GM19239 (cell line): ENCODE measurements at places on chromosomes 3 and 15.

DNA sequence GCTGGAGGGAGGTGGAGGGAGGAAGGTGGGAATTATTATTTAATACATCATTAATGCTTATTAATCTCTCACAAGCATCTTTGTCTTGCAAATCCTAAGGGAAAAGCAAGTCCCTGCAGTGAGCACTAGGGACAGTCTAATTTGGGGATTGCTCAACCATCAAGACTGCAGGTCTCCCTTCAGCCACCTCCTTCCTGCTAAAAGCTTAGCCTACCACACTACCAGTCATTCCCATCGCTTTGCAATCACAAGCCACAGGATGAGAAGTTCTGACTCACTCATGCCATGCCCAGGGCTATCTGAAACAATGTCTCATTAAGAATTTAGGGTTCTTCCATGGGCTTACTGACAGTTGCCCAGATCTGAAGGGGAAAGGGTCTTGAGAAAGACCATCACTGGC, 51.0 kb upstream of the EIF1B start:
- no peak for DNase-seq

DNA sequence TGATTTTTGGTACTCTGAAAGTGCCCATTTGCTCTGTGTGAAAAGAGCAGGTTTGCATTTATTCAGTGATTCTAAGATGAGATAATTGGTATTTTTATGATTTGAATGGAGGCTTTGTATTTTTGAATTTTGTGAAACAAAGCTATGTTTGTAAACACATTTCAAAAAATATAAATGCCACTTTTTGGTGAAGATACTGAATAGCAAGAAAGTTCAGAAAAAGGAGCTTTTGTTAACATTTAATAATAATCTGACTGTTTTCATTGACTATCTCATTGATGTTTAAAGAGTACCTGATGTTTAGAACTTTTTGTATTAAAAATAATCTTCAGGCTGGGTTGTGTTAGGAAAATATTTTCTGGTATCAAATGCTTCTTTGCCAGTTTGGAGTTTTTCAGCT, 23.7 kb downstream of the TCF12 start:
- DNase-seq, result no peak

GRCh38 chr3:141384157-141384556, 15.9 kb downstream of the ZBTB38 start:
- no peak for DNase-seq

GRCh38 chr15:62706317-62706716, 336.2 kb upstream of the TPM1 start:
- no peak for DNase-seq

- DNase-seq, result no peak
Observed at GRCh38 chr15:52193791-52194190, 2.6 kb upstream of the GNB5 start.

DNA sequence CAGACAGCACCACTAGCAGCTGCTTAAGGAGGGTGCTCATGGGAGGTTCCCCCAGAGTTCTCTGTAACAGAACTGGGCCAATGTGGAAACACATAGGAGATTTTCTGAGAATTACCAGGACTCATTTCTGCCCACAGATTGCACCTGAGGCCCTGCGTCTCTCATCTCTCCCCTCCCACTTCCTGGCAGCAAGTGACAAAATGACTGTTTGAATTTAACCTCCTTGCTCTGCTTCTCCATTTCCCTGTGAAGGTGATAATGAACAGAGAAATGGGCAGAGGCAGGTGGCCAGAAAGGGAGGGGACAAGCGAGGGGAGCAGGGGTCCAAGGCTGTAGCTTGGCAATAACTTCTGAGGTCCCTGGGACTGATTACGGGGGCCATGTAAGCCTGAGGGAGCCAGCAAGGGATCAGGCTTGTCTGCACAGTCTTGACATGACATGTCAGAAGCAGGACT, 8.0 kb downstream of the EPHB1 start:
- DNase-seq, result peak; percentile 21

- DNase-seq, result peak; percentile 75
Observed at GRCh38 chr3:130746246-130747039, at the start of gene PIK3R4. PIK3R4 (minus strand) TSS chr3:130746829; CDS start chr3:130745218, 1,611 bp downstream.

DNA sequence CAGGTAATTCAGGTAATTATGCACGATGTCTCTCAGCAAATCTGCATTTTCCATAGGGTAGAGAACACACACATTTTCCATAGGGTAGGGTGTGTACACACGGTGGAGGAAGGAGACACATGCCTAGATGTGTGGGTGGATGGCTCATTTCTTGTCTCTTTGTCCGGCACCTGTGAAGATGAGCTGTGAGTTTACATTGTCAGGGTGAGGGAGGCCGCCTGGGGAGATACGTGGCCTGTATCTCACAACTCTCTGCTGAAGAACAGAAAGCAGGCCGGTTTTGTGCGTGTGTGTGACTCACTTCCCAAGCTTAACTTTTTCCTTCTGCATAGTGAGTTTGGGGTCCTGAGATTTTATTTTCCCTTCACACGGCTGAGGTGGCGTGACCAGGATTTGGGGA, 60.3 kb downstream of the SLC6A6 start:
- no peak for DNase-seq

GRCh38 chr15:85171736-85172135, 190.1 kb downstream of the PDE8A start:
- DNase-seq, result no peak

DNA sequence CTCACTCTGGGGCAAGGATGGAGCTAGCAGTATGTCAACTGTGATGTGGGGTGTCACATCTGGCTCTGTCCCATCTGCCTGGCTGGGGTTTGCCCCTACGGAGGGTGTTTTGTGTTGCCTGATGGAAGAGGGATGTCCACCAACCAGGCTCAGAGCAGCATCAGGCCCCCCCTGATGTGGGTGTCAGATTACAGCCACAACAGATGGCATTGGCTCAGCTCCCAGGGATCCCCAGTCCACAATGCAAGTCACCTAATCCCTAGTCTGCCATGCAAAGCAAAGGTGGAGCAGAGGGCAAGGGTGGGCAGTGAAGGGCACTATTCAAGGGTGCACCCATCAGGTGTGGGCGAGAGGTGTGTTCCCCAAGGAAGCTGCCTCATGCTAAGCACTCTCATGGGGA, 48.9 kb upstream of the AMOTL2 start:
- no peak for DNase-seq

GRCh38 chr3:126908752-126909275, 74.1 kb upstream of the PLXNA1 start:
- peak; percentile 23 for DNase-seq

DNA sequence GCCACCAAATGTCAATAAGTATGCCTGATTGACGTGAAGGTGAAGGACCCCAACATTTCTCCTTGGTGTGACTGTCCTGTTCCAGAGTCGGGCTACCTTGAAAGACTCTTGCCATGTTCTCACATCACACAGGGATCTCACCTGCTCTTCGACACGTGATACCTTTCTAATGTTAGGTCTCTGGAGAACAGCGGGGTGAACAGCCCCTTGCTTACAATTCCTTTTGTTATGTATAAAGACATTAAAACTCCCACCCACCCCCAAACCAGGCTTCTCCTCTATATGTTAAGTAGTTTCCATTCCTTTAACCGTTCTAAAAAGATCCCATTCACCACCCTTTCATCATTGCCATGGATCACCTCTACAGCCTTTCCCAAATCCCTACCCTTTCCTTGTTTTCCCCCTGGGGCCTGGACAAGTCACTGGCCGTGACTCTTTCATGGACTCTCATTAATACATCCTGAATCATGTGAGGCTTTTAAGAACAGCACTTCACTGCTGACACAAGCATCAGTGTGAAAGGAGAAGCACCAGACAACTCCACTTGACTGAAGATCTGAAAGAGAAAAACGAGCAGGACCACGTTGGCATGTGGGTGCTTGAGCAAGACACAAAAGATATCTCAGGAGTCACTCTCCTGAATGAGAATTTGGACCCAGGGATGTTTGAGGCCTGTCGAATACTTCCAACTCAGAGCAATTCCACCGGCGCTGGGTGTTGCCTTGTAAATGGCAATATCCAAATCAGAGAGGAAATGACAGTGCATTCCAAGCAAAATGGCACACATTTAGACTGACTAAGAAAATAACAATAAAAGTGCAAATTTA, 115.0 kb downstream of the FOXP1 start:
- no peak for DNase-seq

DNA sequence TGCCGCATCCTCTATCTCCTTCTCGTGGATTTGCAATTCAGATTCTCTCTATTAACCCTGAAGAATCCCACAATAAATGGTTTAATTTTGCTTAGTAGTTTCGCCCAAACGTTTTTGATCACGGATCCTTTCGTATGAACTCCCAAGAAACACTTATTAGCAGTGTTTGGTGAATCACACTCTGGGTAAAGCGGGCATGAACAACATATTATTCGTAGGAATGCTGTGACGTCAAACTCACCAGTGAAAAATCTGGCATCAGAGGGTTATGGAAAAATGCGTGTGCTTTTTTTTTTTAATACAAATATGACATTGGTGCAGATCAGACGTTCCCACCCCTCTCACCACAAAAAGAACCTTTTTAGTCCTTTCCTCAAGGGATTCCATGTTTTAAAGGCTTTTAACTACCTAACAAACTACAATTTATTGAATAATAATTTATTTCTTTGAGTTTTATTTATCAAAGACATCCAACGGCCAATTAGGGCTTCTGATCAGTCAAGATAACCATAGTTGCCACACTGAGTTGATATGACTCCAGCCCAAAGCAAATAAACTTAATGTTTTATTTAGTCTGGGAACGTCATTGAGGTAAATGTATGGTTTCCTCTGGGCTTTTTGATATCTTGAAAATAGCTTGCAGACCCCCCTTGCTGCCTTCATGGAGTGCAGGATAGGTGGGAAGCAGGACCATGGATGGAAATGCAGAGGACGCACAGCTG, 45.5 kb upstream of the CGNL1 start:
- DNase-seq, result no peak

DNA sequence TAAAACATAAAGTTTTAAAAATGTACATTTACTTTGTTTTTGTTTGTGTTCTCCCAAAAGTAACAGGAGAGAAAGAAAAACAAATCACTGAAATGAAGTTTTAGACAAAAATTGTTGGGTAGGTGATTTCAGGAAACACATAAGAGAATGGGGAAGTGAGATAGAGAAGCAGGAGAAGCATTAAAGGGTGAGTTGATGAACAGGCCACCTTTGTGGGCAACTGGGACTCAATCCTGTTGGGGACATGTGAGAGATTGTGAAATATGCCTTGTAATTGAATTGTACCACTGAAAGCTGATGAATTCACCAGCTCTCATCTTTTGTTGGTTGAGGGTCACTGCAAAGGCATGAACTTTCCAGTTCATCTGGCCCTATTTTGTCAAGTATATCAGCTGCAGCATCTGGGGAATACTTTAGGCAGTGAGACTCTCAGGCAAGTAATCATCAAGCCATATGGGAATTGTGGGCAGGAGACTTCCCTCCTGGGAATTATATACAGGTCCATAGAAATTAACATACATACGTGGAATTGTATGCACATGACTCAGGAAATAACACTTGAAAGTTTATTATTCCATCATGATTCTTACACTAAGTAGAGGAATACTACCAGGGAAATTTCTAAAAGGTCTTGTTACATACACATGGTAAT, 181.0 kb downstream of the ZBBX start:
- DNase-seq, result no peak

DNA sequence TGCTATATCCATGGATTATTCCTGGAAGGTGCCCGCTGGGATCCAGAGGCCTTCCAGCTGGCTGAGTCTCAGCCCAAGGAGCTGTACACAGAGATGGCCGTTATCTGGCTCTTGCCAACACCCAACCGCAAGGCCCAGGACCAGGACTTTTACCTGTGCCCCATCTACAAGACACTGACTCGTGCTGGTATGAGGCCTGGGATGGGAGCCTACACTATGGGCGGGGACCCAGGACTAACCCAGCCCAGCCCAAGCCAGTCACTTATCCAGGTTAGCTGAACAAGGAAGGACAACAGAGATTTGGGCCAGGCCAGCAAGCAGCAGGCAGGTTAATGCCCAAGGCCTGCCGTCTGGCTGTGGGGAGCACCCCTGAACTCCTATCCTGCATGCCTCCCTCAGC, 45.3 kb downstream of the SEMA3G start:
- no peak for DNase-seq

DNA sequence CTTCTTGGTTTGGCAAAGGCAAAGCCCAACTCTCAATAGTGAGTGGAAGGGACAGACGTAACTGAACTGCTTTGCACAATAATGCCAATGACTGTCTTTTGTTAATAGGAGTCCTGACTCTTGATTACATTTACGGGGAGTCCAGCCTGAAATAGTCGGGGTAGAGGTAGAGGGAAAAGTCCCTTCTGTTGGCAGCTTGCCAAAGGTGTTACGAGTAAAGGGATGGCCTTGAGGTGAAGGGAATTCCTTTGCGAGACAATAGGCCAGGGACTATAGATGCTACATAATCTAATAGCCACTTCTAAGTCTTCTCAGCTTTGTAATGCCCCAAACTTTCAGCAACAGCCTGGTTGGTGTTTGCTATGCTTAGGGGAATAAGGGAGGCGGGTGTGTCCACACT, 2.2 kb upstream of the SENP2 start:
- no peak for DNase-seq

- peak; percentile 15 for DNase-seq
Observed at GRCh38 chr3:170907637-170908234, 701 bp downstream of the EIF5A2 start.

GRCh38 chr3:113844622-113845222, 6.1 kb downstream of the GRAMD1C start:
- DNase-seq, result no peak

DNA sequence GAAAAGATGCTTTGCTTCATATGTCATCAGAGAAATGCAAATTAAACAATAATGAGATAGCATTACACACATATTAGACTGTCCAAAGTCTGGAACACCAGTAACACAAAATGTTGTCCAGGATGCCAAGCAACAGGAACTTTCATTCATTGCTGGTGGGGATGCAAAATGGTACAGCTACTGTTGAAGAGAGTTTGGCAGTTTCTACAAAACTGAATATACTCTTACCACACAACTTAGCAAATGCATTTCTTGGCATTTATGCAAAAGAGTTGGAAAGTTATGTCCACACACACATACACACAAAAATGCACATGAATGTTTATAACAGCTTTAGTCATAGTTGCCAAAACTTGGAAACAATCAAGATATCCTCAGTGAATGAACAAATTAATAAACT, 195.2 kb upstream of the MME start:
- no peak for DNase-seq

- no peak for DNase-seq
Observed at GRCh38 chr3:19065027-19065426, 83.3 kb upstream of the KCNH8 start.

DNA sequence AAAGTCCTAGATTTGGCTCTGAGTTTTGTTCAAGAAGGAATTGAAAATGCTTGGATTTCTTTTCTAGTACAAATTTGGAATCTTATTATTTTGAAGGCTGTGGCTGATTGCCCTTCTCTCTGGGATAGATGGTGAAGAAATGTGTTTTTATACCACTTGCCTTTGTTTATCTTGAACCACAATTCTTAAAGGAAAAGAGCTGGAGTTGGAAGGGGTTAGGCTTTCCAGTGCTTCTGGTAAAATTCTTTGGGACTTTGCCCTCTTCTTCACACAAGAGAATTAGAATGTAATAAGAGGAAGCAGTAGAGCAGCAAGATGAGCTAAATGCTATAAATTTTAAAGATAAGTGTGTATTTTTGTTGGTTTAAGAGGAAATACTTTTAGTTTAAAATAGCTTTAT, 65.8 kb downstream of the COL6A5 start:
- DNase-seq, result no peak

GRCh38 chr3:149055575-149055974, 30.8 kb downstream of the HLTF start:
- DNase-seq, result no peak
